Stimulated activated CD4-positive, alpha-beta T cell treated with anti-CD3 and anti-CD28 coated beads, Interleukin-2, amount 100 ng/mL, for 48 hours (primary cell): ENCODE measurements at places on chromosomes 6 and 20.

GRCh38 chr20:47215653-47216397, 140.7 kb downstream of the ZMYND8 start:
- DNase-seq = no peak

DNA sequence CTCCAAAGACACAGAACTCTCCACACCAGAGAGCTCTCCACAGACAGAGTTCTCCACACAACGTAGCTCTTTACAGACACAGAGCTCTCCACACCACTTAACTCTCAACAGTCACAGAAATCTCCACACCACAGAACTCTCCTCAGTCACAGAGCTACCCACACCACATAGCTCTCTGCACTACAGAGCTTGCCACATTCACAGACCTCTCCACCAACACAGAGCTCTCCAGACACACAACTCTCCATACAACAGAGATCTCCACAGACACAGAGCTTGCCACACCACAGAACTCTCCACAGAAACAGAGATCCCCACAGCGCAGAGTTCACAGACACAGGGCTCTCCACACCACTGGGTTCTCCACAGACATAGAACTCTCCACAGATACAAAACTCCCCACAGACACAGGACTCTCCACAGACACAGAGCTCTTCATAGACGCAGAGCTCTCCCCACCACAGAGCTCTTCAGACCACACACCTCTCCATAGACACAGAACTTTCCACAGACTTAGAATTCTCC, 52.5 kb downstream of the ERMARD start:
- DNase-seq = no peak

GRCh38 chr6:3838992-3839867, 9.9 kb upstream of the FAM50B start:
- no peak for DNase-seq

- DNase-seq = peak; percentile 66
Measured at GRCh38 chr20:17898548-17898994, 70.0 kb downstream of the SNX5 start.

- no peak for DNase-seq
Measured at GRCh38 chr20:43840382-43841070, 74.1 kb upstream of the TOX2 start.

GRCh38 chr20:24670341-24670872, 201.0 kb downstream of the SYNDIG1 start:
- DNase-seq = no peak
